G401 (cell line): ENCODE measurements at places on chromosomes 3 and 15.

- no peak for DNase-seq
Measured at GRCh38 chr3:169041677-169042171, 621.8 kb downstream of the MECOM start.

DNA sequence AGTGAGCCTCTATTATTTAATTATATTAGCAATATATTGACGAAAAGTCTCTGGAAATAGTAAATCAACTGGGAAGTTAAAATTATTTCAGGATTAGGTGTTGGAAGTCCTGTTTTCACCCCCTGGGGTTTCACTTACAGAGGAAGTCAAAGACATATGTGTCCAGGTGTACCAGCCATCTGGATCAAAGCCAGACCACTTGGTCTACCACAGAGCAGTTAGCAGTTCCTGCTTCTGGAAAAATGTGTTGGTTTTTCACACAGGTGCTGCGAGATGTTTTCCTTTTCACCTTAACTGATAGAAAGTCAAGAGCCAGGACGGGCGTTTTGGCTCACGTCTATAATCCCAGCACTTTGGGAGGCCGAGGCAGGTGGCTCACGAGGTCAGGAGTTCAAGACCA, 13.1 kb downstream of the MME start:
- DNase-seq, result no peak

- no peak for DNase-seq
Measured at GRCh38 chr15:63019511-63020109, 22.9 kb upstream of the TPM1 start.

DNA sequence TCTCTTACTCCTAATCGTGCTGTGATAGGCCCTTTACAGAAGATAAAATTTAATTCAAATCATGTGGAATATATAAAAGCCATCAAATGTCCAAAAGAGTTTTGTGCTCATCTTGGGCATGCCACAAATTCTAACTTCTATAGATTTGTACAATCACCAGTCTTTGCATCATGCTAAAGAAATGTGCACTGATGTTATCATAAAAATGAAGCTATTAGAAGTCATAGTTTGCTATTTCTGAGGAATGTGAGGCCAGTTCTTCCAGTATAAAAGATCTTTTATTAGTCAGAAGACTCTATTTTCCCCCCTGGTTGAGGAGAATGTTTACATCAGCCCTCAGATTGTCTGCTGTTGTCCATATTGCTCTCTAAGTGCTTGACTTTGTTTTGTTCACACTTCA, 2.1 kb upstream of the ANXA2 start:
- no peak for DNase-seq

DNA sequence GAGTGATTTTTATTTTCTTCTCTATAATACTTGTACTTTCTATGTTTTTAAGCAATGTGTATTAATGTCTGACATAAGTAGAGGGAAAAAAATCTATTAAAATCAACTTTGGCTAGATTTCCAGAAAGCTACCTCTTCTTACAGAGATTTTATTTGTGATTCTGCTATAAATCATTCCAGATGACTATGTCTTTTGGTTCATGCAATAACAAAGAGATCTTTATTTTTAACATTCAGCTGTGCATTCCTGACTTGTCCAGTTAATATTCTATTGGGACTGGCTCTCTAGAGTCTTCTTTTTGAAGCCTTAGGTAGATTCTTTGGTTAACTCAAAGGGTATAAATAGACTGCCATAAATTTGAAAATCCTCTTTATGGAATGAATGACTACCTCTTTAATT, 74.3 kb upstream of the ARPP21 start:
- DNase-seq, result no peak

GRCh38 chr15:34336991-34337556, 507 bp downstream of the SLC12A6 start:
- DNase-seq, result peak; percentile 48

GRCh38 chr15:90301707-90302300, 36.3 kb downstream of the NGRN start:
- DNase-seq, result no peak

DNA sequence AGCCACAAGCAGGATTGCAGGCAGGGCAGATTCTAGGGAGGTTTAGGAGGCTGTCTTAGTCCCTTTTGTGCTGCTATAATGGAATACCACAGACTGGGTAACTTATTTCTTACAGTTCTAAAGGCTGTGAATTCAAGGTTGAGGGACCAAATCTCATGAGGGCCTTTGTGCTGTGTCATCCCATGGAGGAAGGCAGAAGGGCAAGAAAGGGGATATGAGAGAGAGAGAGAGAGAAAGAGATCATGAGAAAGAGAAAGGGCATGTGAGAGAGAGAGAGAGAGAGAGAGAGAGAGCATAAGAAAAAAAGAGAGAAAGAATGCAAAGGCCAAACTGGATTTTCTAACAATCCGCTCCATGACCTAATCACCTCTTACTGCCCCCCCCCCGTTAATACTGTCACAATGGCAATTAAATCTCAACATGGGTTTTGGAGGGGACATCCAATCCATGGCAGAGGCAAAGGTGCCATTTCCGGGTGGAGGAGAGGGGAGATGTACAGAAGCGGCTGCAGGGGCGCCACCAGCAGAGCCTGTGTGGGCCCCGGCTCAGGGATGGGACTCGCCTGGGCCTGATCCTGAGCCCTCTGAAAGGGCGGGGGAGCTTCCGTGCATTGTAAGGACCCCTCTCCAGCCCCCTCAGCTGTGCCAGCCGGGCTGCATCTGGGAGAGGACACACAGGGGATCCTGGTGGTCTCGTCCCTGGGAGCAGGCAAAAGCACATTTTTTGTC, 20.5 kb downstream of the MRPS11 start:
- no peak for DNase-seq

DNA sequence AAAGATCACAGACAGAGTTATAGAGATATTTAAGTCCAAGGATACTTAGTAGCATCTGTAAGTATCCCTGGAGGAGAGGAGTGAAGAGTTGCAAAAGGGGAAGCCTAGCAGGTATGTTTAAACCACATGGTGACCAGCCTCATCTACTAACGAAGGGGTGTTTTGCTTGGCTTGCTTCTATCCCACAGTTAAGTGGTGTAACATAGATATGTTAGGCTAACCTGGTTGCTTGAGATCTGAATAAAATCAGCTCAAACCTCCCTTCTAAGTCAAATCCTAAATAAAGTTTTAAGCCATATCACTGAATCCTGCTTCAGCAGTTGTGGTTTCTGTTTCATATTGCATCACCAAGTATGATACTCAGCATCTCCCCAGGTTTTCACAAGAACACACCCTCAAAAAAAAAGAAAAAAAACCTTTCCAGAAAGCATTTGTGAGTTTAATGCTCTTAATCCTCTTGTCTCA, 880.2 kb downstream of the ROBO1 start:
- DNase-seq, result no peak

DNA sequence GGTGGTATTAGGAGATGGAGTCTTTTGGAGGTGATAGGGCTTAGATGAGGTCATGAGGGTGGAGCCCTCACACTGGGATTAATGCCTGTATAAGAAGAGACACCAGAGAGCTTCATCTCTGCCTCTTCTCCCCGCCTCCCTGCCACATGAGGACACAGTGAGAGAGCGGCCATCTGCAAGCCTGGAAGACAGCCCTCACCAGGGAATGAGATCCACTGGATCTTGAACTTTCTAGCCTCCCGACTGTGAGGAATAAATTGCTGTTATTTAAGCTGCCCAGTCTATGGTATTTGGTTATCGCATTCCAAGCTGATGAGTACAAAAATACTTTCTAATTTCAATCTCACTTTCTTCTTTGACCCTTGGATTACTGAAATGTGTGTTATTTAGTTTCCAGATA, 121.4 kb downstream of the OCA2 start:
- peak; percentile 57 for DNase-seq

GRCh38 chr3:95310560-95310959, 1247.7 kb downstream of the NSUN3 start:
- no peak for DNase-seq

- DNase-seq, result peak; percentile 88
Measured at GRCh38 chr15:24956111-24956838, 1.5 kb downstream of the SNRPN start.

GRCh38 chr15:33136353-33136752, 58.2 kb downstream of the FMN1 start:
- DNase-seq, result no peak

DNA sequence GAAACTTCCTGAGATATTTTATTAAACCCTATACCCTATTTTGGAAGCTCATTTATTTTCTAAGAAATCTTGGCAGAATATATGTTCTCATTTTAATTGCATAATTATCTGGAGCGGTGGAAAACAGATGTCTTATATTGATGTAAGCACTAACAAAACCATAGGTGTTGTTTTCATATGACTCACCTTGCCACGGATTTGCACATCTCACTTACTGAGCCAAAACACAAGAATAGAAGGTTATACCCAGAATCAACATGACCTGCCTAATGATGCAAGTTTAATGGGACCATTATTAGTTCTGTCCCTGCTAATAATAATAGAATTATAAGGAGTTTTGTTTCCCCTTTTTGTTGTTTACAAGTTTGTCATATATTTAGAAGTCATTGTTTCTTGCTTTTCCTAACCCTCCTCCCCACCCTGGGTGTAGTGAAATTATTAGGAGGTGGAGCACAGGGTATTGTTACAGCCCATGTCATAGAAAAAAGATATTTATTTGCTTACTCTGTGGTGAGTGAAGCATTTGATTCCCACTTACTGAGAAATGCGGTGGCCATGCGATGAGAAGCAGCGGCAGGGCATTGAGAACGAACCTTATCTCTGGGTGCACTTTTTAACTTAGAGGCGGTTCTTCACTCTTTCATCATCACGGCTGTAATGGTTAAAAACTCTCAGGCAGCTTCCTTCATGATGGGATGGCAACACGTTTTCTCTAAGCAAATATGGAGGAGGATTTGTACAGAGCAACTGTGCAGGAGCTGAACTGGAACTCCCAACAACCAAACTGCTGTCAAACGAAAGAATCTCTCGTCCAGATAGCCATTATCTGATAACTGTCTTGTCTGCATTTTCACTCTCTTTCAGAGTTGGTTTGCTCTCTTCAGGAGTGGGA, 521 bp downstream of the IL5RA start:
- DNase-seq, result no peak

DNA sequence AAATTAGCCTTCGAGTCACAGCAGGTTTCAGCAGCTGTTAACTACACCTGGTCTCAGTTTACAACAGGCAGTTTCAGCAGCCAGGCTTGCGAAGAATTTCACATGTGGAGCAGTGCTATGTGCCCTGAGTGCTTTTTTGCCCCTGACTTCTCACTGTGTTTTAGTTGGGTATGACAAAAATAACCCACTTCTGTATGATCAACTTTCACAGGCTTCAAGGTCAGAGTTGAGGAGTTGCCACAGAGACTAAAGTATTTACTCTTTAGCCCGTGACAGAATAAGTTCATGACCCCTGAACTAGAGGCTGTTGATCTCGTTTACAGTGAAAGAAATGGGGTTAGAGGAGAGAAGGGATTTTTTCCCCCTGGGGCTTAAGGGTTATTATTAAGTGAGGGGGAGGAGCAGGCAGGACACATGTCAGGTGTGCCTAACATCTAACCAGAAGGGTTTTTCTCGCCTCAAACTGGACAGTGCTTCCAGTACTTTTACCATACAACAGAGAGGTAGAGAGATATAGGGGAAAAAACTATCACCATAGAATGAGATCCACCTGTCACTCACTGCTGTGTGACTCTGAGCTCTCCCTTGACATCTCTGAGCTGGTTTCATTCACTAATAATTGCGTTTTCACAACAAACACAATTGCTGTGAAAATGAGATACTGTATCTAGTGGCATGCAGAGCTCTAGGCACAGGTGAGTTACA, 14.0 kb upstream of the TOPBP1 start:
- no peak for DNase-seq

DNA sequence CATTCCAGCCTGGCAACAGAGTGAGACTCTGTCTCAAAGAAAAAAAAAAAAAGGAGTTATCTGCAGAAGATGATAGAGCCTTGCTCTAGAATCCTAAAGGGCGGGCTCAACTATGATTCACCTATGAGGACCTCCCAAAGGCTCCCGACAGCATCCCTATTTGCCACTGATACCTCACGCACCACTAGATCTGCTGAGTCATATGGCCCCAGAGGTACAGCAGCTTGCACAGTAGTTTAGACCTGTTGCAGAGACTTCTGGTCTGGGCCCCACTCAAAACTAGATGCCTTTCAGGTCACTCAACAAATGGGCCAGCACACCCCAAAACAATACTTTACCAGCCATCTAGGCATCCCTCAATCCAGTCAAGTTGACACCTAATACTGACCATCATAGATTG, 38.1 kb upstream of the PTX3 start:
- no peak for DNase-seq

DNA sequence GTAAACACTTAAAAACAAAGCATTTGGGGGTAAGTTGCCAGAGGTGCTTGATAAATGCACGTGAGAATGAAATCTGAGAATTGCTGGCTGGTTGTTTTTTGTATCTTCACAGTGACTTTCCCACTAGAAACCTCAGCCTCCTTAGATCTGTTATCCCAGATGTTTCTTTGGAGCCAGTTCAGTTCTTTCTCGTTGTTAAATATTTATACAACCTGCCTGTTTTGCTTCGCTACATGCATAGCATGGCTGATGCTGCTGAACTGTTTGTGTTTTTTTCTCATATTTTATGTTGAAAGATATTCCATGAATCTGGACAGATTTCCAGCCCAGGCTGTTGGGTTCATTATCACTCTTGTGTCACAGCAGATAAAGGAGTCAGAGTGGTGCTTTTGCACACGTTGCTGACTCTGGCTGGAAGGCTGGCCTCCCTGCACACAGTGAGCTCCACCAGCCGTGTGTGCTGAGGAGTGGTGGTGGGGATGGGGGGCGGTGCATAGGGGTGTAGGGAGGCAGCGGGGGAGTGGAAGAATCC, 80.2 kb downstream of the ARNT2 start:
- no peak for DNase-seq

- DNase-seq, result no peak
Measured at GRCh38 chr15:89338036-89338435, 3.4 kb upstream of the POLG start.

- DNase-seq, result no peak
Measured at GRCh38 chr15:60072826-60073465, 68.8 kb downstream of the FOXB1 start.

- no peak for DNase-seq
Measured at GRCh38 chr15:76730262-76730661, 174.9 kb downstream of the SCAPER start.

GRCh38 chr15:69887009-69887408, 210.7 kb downstream of the TLE3 start:
- no peak for DNase-seq

DNA sequence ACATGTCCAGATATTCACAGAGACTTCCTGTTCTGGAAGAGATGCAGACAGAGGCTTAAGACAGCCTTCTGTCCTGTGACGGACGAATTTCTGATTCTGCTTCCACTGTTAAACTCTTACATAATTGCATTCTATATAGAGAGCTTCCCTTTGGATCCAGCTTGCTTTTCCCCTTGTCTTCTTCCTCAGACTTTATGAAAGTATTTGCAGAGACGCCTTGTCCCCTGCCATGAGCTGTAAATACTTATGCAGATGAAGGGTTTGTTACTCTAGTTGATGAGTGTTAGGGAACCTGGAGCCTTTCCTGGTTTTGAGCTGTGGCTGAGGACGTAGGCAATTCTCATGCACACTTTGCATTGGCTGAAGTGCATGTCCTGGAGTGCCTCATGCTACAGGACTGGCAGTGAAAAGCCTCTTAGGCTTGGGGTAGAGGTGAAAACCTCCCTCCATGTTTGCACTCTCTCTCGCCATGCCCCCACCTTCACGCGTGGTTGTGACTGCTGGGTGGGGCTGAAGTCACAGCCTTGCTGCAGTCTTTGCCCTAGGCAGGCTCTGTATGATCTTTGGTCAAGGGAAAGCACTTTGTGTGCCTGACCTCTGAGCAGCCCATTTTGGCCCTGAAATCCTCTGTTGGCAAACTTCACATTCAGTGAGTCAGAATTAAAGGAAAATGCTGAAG, 286.6 kb downstream of the PTPRG start:
- peak; percentile 57 for DNase-seq

- peak; percentile 64 for DNase-seq
Measured at GRCh38 chr3:177281292-177282118, 84.2 kb upstream of the TBL1XR1 start.
